GM13976 (cell line): ENCODE measurements at places on chromosomes 6 and 20.

DNA sequence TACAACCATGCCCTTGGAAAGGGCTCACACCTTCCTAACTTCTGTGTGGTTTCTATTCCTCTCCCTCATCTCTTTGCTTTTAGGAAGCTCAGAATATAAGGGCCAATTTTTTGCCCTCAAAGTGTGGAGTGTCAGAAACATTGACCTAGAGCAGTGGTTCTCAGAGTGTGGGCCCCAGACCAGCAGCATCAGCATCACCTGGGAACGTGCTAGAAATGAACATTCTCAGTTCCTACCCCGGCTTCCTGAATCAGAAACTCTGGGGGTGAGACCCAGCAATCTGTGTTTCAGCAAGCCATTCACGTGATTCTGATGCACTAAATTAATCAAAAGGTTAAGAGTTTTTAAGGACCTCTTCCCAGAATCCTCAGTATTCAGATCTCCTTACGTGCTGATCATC lies 47.9 kb upstream of the IL17A start:
- no peak for DNase-seq

- no peak for DNase-seq
These were observed 330.2 kb downstream of the EPM2A start for GRCh38 chr6:145405006-145405551.

GRCh38 chr6:131303338-131303930 lies 168.2 kb downstream of the AKAP7 start:
- DNase-seq, result no peak

GRCh38 chr20:46206025-46206424 lies 87.9 kb downstream of the CD40 start:
- peak; percentile 49 for DNase-seq

GRCh38 chr20:34254979-34255378 lies 13.8 kb downstream of the ASIP start:
- DNase-seq, result no peak

GRCh38 chr6:7402716-7403115 lies 13.1 kb downstream of the RIOK1 start:
- no peak for DNase-seq

- peak; percentile 40 for DNase-seq
These were observed 62.6 kb upstream of the ADGRB3 start for GRCh38 chr6:68572525-68572924.

GRCh38 chr6:79466207-79466834 lies 70.9 kb downstream of the LCA5 start:
- peak; percentile 31 for DNase-seq

GRCh38 chr20:25150016-25150415 lies 45.5 kb upstream of the ENTPD6 start:
- DNase-seq, result no peak

DNA sequence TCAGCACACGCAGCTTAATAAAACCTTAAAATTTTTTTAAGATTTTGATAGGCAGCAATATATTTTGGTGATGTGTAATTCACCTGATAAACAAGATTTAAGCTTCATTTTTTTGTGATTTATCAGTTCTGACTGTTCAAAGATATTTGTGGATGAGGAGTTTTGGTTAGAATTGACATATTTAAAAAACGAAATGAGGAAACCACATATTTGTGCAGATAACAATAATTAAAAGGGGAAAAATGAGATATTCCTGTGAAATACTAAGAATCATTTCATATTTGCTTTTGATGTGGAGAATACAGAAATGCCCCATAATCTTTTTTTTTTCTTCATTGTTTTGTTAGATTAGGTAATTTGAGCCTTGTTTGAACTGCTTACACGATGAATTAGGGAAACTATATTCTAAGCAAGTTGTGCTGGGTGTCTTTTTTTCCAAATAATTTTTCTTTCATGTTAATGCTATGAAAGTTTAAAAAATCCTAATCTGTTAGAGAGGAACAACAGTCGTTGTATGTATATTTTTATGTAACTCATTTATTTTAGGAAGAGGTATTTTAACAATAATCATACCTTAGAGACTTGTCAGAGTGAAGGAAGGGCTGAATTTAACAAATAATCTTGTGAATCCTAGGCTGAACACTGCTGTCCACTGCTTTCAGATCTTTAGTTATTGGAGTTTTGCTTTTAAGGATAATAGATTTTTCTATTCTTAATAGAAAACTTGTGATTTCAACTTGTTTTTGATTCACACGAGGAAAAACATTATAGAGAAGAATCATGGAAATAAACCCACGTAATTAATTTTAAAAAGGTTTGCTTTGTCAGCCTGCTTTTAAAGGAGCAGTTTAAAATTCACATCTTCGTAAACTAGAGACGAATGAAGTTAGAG lies 4.0 kb downstream of the ARID1B start:
- no peak for DNase-seq

GRCh38 chr6:137550535-137550934 lies 56.3 kb upstream of the OLIG3 start:
- no peak for DNase-seq

GRCh38 chr6:105409734-105410133 lies 6.9 kb upstream of the PREP start:
- DNase-seq, result no peak

DNA sequence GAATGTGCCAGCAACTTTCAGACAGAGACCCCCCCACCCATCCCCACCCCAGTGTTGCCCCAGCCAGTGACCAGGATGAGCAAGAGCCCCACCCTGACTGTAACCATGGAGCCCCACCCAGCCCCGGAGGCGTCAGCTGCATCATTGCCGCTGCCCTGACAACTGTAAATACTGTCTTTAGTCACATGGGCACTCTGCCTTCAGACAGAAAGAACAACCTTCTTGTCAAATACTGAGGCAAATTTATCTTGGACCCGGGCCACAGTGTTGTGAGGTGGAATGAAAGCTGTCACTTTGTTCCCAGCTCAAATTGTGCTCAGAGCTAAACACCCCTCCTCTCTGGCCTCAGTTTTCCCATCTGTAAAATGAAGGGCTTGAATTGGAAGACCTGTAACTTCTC lies 23.7 kb downstream of the MOCS3 start:
- DNase-seq, result no peak

GRCh38 chr6:150668900-150669302 lies 69.2 kb downstream of the PLEKHG1 start:
- DNase-seq, result no peak

- DNase-seq, result no peak
These were observed 10.0 kb upstream of the ARMC2 start for GRCh38 chr6:108838101-108838717.

DNA sequence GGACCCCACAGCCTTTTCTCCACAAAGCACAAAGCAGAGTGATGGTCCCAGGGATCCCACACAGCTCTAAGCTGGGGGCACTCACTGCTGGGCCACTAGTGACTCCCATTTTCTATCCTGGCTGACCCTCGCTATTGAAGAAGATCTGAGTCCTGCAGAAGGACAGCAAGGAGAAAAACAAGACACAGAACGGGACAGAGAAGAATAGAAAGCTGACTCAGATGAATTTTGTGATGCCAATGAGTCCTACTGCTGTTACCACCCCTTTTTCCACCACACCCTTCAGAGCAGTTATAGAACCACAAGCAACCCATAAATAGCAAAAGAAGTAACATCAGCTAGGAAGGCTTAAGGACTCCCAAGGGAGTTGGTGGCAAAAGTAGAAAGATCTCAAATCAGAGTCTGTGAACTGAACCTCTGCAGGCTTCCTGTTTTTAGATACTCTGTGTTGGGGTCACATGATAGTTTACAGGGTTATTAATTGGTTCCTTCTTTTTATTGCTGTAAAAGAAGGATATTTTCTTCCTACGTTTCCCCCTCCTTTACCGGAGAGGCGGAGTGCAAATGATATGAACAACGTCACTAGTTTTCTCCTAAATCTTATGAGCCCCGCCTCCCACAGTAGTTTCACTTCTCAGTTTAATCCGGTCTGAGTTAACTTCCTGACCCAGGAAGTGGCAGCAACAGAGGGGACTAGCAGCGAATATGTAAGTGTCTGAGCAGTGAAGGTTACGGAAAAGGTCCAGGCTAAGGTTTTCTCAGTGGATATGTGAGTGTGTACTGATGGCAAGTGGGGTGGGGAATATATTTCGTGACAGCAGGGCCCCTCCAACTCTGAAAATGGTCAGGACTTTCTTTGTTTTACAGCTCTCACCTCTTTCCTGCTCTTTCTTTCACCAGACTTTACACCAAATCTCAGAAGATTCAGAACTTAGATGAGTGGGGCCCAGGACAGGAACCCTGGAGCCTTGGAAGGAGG lies at the start of gene TRIM38:
Gene TRIM38 (plus strand): TSS at position 654 of the 979 bp plus-strand sequence. CDS start 3,721 bp downstream, outside the sequence.
- peak; percentile 71 for DNase-seq
